ENCODE measurements at places on chromosomes 13 and 19.

- DNase-seq, result no peak
These were observed 16.4 kb downstream of the MICOS13 start for GRCh38 chr19:5663904-5664303.

- DNase-seq, result no peak
These were observed 371.4 kb downstream of the KCNRG start for GRCh38 chr13:50386541-50387050.

DNA sequence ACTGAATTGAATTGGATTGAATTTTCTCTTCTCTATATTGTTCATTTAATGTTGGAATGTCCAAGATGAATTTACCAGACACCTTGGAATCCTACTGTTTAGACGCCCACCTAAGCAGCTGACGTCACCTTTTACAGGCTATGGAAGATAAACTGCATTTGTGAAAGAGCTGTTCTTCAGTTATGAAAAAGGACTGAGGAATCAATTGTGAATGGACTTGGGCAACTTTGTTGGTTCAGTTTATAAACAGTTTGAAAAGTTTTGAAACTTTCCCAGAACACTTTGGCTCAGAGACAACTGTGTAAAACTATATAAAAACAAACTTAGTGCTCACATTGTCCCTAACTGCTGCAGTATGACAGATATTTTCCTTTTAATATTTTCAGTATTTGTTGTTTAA lies 590.8 kb upstream of the SPRY2 start:
- no peak for DNase-seq

DNA sequence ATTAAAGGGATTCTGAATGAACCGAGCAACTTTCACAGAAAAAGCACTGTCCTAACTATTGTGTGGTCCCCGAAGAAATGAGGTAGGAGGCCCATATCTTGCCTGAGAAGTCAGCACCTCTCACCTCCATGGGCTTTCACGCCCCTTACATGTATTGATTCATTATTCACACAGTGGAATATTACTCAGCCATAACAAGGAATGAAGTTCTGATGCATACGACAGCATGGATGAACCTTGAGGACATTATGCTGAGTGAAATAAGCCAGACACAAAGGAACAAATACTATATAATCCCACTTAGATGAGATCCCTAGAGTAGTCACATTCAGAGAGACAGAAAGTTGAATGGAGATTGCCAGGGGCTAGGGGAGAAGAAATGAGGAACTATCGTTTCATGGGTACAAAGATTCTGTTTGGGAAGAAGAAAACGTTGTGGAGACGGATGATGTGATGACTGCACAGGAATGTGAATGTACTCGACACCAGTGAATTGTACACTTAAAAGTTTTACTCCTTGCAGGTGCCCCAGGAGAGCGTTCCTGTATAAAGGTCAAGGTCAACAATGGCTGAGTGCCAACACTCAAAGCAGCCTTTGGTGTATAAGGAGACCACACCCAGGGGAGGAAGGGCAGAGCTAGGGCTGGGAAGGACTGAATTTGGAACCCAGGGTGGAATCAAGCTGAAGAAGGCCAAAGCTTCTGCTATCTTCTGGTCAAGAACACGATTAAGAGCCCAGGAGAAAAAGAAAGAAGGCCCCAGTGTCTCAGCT lies 22.5 kb downstream of the ZIC5 start:
- no peak for DNase-seq

- DNase-seq, result no peak
These were observed 170.2 kb downstream of the DCLK1 start for GRCh38 chr13:35961002-35961401.

DNA sequence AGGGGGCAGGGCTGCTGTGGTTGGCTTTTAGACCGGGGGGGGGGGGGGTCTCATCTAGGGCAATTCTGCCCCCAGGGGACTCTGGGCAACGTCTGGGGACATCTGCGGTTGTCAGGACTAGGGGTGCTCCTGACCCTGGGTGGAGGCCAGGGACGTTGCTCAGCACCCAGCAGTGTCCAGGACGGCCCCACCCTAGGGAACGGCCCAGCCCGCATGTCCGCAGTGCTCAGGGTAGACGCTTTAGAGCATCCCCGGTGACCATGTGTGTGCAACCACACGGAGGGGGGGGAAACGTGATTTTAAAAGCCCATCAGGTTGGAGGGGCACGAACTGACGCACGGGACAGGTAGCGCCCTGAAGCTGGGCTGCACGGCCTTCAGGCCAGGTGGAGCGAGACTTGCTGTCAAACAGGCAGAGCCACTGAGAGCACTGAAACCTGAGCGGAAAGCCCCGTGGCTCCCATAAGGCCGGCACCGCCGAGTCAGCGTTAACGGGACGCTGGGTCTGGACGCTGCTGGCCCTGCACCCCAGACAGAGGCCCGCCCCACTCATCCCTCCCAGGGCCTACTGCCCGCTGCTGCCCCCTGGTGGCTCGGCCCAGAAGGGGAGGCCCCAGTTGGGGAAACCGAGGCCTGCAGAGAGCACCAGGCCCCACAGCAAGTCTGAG lies 8.3 kb downstream of the CACTIN start:
- DNase-seq, result no peak

DNA sequence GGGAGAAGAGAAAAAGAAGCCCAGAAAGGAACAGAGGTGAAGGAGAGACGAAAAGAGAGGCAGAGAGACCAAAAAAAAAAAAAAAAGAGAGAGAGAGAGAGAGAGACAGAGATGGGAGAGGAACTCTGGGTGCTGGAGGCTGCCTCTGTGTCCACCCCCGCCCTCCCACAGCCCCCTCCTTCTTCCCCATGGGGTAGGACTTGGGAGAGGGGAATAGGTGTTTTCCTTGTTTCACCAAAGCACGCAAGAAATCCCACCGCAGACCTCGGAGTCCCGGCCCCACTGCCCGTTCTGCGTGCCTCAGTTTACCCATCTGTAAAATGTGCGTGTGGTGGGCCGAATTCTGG lies 4.9 kb downstream of the ONECUT3 start:
- DNase-seq, result no peak

DNA sequence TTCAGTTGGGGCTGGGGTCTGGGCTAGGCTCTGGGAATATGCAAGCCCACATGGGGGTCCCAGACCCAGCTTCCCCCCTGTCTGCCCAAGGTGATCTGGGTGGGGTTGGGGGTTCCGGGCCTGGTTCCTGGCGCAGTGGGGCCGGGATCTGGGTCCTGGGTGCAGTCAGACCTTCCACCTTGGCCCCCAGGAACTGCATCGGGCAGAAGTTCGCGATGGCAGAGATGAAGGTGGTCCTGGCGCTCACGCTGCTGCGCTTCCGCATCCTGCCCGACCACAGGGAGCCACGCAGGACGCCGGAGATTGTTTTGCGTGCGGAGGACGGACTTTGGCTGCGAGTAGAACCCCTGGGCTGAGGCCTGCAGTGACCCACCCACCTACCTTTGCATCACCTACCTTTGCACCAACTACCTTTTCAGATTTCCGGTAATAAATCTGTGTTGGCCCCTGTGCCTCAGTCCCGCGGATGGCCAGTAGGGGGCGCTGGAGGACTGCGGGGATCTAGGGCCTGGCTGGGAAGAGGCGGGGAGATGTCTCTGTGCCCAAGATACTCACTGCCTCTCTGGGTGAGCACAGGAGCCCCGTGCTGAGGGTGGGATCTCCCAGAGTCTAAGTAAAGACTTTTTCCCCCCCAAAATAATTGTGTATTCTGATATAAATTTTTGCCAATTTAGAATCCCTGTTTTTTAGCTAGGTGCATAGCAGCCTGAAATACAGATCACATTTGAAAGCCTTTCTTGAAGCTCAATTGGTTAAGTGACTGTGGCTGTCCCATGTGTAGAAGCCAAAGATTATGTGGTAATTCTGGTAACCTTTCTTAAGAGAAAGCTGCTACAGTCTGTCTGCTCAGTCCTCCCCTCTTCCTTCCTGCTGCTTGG lies 11.5 kb upstream of the CYP4F3 start:
- peak; percentile 56 for DNase-seq

GRCh38 chr13:97101912-97102708 lies 107.8 kb upstream of the OXGR1 start:
- no peak for DNase-seq

DNA sequence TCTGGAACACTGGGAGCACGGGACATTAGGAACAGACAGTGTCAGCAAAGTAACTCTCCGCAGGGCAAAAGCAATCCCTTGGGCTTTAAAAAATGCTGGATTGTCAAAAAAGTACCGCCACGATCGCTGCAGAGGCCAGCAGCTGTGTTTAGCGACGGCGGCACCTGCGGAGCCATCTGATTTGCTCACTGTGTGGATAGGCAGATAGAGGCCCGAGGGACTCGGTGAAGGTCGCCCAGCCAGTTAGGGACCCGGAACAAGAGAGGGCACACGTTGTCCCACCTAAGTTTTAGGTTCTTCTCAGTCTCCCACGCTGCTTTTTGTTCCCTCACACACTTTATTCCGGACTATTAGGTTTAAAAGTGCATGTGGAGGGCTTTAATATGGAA lies 238.3 kb downstream of the TEX29 start:
- DNase-seq, result no peak

GRCh38 chr13:91133941-91134802 lies 213.3 kb upstream of the MIR17HG start:
- peak; percentile 3 for DNase-seq

DNA sequence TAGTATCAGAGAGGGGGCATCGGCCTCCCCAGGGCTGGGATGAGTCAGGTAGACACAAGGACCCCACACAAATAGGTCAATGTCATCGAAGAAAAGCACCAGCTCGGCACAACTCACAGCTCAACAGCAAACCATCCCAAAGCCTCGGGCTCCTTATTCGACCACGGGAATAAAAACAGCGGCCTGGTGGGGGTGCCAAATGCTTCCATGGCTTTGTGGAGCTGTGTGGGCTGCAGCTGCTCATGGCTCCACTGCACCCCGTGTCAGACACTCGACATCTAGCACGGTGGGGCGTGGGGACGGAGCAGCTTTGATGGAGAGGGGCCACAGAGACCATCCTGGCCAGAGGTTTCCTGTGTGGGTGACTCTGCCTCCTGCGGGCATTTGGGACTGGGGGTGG lies 212.5 kb upstream of the SOX1 start:
- DNase-seq, result no peak

DNA sequence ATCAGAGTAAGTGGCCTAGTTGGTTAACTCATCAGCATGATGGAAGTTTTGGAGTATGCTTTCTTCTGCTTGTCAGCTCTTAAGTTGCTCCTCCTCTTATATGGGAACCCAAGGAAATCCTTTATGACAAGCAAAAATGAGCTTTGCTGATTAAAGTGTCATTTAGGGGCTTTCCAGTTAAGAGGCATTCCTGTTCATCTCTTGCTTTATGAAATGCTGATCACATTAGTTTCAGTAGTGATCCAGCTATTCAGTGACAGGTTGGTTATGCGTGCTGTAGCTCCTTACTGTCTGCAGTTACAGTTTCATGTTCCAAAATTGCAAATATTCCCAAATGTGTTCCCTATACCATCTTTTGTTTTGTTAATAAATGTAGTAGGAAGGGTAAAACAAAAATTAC lies 146.6 kb downstream of the CDK8 start:
- no peak for DNase-seq

GRCh38 chr13:86877441-86877840 lies 793.7 kb upstream of the SLITRK5 start:
- DNase-seq, result no peak

Data from NCI-H2107 (cell line).